Renal cortex interstitium (tissue), 15 donors: ENCODE measurements at places on chromosomes 6 and 20. TPM values are rescaled to one million over a fixed set of nuclear protein-coding genes. Genes with fewer than 3 reads are reported as not detected.

Gene HRH3
- polyA plus RNA-seq, result not detected

Gene RAD21L1
- polyA plus RNA-seq, result not detected

Gene DNMT3B
- polyA plus RNA-seq, result 8.0 TPM

Gene MTFR2
- polyA plus RNA-seq, result 3.1 TPM

Gene MAPK14
- polyA plus RNA-seq, result 50.1 TPM

Gene RAET1G
- polyA plus RNA-seq, result 1.2 TPM

Gene EPHA7
- 49.3 TPM for polyA plus RNA-seq

Gene OPRL1
- 0.65 TPM for polyA plus RNA-seq

Gene NOX3
- polyA plus RNA-seq, result 1.1 TPM

Gene SMIM28
- not detected for polyA plus RNA-seq

Gene C6orf132
- 4.3 TPM for polyA plus RNA-seq

Gene TAGAP
- 0.84 TPM for polyA plus RNA-seq

- no peak for DNase-seq
Measured at GRCh38 chr6:111979633-111980032, 74.3 kb upstream of the CCN6 start.

DNA sequence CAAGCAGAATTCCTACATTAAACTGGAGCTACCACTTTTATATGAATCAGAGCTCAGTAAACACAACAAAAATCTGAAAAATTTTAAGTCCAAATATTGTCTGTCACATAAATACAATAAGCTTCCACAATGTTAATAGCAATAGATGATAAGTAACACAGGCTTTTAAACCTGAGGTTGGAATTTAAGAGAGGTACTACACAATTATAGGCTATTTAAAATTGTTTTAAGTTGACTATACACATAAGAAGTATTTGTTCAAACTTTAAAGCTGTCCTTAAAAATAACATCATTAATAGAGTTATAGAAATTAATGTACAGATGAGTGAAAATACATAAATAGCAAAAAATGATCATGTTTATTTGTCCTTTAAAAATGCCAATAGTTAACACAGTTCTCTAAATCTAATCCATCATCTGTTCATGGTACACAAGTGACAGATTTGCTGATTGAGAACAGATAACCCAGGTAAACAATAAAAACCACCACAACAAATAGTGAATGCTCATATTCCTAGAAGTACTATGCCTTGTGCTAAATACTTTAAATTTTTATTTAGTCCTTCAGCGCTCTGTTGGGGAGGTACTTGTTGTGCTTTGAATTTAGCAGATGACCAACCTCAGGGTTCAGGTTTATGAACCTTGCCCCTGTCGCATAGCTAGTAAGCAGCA is 382.3 kb upstream of the ID4 start:
- DNase-seq, result no peak

GRCh38 chr6:111993342-111993741 is 60.6 kb upstream of the CCN6 start:
- no peak for DNase-seq

DNA sequence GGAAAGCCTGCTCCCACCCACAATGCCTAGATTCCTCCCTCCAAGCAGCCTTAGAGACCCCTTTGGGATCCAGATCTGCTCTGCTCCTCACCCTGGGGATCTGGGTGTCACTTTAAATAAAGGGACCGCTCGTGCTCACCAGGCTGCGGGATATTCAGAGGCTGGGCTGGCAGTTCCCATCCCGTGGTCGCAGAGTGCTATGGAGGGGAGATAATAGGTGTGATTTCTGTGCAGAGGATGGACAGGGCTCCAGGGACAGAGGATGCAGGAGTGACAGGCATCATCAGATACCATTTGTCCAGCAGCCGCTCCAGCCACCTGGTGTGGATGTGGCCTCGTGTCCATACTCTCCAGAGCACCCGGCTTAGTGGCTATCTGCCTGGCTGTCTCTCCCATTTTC is 415.9 kb upstream of the SULF2 start:
- DNase-seq, result no peak

DNA sequence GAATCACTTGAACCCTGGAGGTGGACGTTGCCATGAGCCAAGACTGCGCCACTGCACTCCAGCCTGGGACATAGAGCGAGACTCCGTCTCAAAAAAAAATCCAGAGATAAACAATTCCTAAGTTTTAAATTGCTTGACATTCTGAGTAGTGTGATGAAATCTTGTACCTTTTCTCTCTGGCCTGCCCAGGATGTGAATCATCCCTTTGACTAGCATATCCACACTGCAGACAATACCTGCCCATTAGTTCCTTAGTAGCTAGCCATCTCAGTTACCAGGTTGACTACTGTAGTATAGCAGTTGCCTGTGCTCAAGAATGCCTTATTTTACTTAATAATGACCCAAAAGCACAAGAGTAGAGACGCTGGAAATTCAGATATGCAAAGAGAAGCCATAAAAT is 2.8 kb downstream of the ZFP57 start:
- DNase-seq, result no peak

- no peak for DNase-seq
Measured at GRCh38 chr6:113587078-113587699, 270.0 kb upstream of the MARCKS start.

GRCh38 chr6:31143148-31143547 is 4.3 kb upstream of the PSORS1C2 start:
- no peak for DNase-seq

GRCh38 chr6:6676910-6677441 is 88.5 kb downstream of the LY86 start:
- peak; percentile 64 for DNase-seq

DNA sequence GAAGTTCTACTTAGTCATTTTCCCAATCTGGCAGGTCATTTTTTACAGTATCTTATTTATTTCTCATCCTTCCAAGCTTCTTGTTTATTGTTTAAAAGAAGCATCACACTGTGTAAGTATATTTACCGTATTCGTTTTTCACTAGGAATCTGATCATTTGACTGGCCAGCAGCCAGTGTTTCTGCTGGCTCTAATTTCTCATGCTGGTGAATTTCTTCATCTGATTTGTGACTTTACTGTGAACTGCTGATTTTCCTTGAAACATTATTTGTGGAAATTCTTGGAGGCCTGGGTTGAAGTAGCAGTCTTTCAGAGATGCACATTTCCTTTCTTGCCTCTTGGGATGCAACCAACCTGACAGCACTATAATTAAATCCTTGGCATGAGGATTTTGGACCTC is 65.9 kb downstream of the PREP start:
- no peak for DNase-seq

- no peak for DNase-seq
Measured at GRCh38 chr20:2814587-2815051, at the start of gene C20orf141. Gene C20orf141, plus strand, starts transcription at chr20:2814987. Its CDS starts 198 bp downstream, at chr20:2815185.

DNA sequence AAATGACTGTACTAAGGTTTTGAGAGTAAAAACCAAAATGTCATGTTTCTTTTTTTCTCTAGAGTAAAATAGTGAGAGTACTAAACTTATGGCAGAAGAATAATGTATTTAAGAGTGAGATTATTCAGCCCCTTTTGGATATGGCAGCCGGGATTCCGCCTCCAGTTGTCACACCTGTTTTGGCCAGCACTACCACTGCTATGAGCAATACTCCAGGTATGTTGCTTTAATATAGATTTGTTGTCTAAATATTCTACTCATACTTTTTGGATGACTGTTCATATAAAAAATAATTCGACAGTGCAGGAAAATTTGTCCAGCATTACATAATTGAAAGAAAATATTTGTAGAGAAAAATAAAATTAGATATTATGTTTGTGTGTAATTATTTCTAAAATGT is 59.5 kb downstream of the SCAF8 start:
- no peak for DNase-seq

DNA sequence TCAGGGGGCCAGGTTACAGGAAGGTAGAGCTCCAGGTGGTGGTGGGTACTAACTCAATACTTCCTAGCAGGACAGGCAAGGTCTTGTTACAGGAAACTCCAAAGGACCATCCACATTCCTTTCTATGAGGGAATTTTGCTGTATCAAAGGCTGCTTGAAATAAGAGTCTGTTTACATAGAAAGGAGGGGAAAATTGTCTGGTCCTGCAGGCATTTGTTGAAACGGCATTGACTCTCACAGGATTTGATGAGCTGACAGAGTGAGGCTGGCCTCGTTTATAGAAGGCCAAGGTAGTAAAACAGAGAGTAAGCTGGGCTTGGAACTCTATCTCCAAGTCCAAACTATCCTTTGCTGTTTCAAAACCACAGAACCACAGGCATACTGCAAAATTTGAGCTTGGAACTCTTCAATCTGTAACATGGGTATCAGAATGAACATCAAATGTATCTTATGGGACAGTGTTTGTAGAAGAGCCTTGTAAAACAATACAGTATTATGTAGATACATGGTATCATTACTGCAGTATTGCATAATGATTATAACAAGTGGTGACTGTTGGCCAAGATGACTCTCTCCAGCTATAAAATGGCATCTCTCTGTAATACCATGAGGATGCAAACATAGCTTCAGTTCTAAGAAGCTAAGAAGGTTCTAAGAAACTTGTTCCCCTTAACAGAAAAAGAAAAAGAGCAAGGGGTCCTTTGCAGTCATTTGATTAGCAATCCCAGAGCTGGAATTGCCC is 61.5 kb downstream of the TRAM2 start:
- DNase-seq, result no peak

GRCh38 chr6:159777240-159777904 is 12.0 kb downstream of the TCP1 start:
- DNase-seq, result no peak

- DNase-seq, result no peak
Measured at GRCh38 chr20:35432430-35432735, 5.6 kb downstream of the GDF5 start.

DNA sequence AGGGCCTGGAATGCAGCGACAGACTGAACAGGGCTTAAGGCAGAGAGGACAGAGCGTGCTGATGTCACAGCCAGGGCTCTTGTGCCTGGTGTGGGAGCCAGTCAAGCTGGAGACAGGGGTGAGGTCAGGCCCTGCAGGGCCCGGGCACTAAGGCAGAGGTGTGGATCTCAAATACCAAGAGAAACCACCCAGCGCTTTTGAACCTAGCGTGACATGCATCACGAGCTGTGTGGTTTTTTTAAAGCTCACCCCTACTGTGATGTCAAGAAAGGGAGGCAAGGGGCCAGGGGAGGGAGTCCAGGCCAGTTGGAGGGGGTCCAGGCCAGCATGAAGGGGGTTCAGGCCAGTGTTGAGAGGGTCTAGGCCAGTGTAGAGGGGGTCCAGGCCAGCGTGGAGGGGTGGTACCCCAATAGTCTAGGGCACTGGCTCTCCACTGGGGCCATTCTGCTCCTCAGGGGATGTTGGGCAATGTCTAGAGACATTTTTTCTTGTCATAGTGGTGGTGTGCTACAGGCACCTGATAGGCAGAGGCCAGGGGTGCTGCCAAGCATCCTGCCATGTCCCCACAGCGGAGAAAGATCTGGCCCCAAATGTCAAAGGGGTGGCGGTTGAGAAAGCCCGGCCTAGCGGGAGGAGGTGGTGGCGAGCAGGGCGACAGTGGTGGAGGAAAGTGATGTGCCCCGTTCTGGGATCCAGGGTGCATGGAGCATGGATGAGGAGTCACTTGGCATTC is 42.6 kb downstream of the RBM38 start:
- DNase-seq, result no peak

DNA sequence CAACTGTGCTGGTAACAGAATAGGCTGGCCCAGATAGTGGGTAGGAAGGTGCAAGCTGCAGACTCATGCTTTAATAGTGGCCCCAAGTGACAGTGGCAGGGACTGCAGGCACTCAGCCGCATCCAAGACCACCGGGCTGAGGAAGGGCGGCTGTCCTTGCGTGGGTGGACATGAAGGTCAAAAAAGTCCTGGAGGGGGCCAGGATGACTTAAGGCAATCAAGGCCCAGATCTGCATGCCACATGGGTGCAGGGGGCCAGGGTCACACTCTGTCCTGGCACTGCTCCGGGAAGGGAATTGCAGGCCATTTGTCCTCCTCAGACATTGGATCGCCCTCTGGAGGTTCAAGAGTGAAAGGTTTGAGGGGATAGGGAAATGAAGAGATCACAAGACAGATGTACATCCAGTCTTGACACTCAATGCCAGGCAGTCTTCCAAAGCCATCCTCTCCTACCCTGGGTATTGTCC is 10.4 kb upstream of the VNN2 start:
- DNase-seq, result no peak

- peak; percentile 5 for DNase-seq
Measured at GRCh38 chr6:32752580-32752979, 10.8 kb downstream of the HLA-DQB2 start.

DNA sequence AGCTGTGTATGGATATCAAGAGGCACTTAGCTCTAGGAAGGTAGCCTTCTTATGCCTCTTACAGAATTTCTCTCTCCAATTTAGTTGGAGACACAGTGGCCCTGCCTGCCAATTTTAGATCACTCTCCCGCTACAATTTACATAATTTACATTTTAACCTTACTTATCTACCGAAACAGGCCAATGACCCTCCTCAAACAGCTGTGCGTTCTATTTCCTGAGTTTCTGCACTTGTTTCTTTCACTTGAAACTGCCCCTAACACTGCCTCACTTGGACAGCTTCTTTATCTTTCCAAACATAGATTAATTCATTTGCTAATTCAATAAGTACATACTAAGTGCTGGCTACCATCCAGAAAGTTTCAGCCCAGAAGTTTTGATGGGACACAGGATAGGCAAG is 52.9 kb upstream of the HDDC2 start:
- DNase-seq, result no peak

DNA sequence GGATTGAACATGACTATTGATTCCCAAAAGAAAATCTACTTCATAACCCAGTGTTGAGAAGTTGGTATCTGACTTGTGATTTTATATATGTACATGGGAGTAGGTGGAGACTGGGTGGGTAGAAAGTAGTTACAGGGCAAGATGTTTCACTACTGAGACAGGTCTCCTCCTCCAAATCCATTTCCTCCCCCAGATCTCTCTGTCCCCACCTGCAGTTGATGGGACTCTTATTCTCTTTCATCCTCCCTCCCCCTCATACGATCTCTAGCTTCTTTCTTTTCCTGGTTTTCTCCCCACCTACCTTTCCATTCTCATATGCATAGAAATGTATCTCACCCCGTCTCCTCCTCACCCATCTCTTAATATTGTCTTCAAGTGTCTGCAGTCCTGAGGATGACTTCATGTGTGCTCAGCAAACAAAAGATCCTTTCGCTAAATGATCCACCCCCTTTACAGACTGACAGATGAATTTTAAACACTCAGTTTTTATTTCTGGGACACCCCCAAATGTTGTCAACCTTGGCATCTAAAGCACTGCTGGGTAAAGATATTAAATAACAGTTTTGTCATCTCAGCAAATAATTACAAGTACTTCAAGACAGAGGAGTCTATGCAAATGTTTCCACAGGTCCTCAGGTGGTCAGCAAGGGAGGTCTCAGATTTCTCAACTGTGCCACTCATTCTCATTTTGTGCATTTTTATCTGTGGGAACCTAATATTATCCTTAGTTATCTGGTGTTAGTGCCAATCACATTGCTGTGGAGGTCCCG is 18.7 kb upstream of the HECA start:
- no peak for DNase-seq

- no peak for DNase-seq
Measured at GRCh38 chr6:120681204-120681603, 653.1 kb downstream of the TBC1D32 start.

DNA sequence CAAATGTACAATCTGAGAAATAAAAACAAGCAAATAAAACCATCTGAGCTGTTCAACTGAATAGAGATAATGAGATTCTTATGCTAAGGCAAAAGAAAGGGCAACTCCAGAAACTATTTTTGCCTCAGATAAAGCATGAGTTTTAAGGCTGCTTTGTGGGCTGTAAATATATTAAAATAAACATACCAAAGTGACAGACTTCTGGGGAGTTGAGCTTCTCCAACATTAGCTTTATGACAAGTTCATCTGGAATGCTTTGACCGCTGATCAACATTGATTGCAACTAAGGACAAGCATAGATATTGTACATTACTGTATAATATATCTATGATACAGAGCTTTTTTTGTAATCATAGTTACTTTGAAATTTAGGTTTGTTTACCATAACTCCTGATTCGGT is 19.3 kb downstream of the AK9 start:
- no peak for DNase-seq
